Mesothelial cell of epicardium (in vitro differentiated cells): ENCODE measurements at places on chromosomes 1 and 21.

- H3K27ac ChIP-seq: no peak overlapping the region
- no peak overlapping the region for H3K4me3 ChIP-seq
- DNase-seq: no peak
- peaks cover 60% of the 10 kb centered on the region for H3K27me3 ChIP-seq
Measured at GRCh38 chr1:5477716-5478115, 514.5 kb downstream of the NPHP4 start.

- no peaks in the 10 kb centered on the region for H3K27me3 ChIP-seq
- H3K27ac ChIP-seq: no peak overlapping the region
- H3K4me1 ChIP-seq: no peaks in the 10 kb centered on the region
- H3K4me3 ChIP-seq: no peak overlapping the region
- H3K36me3 ChIP-seq: peaks cover 54% of the 10 kb centered on the region
Measured at GRCh38 chr1:29298246-29298645, 61.9 kb downstream of the PTPRU start.

DNA sequence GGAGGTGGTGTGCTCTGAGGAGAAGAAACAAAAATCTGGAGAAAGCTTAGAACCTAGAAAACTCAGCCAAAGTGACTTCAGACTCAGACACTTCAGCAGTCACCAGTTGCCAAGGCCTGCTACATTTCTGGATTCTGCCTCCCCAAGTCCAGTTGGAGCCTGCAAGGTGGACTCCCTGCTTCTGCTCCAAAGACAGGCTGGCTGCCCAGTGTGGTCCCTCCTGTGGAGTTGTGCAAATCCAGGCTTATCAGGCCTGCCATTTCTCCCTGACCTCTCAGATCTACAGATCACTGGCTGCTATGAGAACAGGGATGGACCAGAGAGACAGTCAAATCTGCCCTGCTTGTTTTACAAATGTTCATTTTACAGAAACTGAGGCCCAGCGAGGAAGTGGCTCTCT, 9.9 kb downstream of the CACHD1 start:
- no peak overlapping the region for H3K4me3 ChIP-seq
- no peak overlapping the region for H3K27ac ChIP-seq
- H3K4me1 ChIP-seq: peaks cover 51% of the 10 kb centered on the region
- H3K27me3 ChIP-seq: peaks cover 26% of the 10 kb centered on the region
- no peaks in the 10 kb centered on the region for H3K36me3 ChIP-seq

- DNase-seq: peak; percentile 73
- H3K36me3 ChIP-seq: no peaks in the 10 kb centered on the region
Measured at GRCh38 chr1:2213576-2214505, 14.3 kb upstream of the SKI start.
